Astrocyte (in vitro differentiated cells and primary cell): ENCODE measurements at places on chromosomes 5 and 9. TPM values are rescaled to one million over a fixed set of nuclear protein-coding genes. Genes with fewer than 3 reads are reported as not detected.

- no peaks in the 10 kb centered on the region for H3K27me3 ChIP-seq
- no peak overlapping the region for H3K27ac ChIP-seq
- no peak for DNase-seq
- H3K36me3 ChIP-seq, result no peaks in the 10 kb centered on the region
- H3K4me3 ChIP-seq, result no peak overlapping the region
- peaks cover 3% of the 10 kb centered on the region for H3K4me1 ChIP-seq
Observed at GRCh38 chr5:95836544-95836943, 14.0 kb upstream of the GLRX start.

GRCh38 chr5:132009706-132010405 lies 1.6 kb downstream of the ACSL6 start:
- no peaks in the 10 kb centered on the region for H3K36me3 ChIP-seq
- H3K4me1 ChIP-seq, result no peaks in the 10 kb centered on the region
- H3K27me3 ChIP-seq, result peaks cover 23% of the 10 kb centered on the region
- H3K27ac ChIP-seq, result no peak overlapping the region
- DNase-seq, result no peak

DNA sequence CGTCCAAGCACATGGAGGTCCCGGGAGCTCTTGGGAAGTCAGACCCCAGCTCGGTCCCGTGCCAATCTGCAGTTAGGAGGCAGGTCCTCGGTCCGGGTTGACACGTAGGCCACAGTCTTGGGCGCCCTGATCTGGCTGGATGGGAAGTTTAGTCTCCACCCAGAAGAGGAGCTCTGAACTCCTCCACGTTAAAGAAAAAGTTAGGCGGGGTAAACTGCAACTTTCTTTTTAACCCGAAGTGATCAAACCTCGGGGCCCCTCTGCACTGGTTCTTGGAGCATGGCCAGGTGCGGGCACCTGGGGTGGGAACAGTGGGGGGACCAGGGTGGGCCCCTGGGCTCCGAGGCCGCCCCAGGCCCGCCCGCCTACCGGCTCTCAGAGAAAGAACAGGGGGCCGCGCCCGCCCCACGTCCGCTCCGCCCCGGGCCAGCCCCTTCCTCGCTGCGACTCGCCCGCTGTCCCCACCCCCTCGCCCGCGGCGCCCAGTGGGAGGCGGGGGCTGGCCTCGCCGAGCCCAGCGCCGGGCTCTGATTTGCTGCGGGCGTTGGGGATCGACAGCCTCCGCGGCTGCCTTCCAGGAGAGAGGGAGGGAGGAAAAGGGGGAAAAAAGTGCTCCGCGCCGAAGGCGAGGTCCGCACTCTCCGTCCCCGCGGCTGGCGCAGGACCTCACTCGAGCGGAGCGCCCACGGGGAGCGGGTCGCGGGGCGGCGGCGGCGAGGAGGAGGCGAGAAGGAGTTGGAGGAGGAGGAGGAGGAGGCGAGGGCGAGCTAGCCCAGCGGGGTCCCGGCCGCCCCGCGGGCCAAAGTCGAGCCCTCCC lies at the start of gene COL5A1:
Gene COL5A1, plus strand, starts transcription at position 631 of the 817 bp plus-strand sequence. CDS start 385 bp downstream, outside the sequence.
- peak within 1 kb of the TSS; percentile 81 for H3K4me3 ChIP-seq
- DNase-seq, result peak; percentile 80
- peaks cover 4% of the 10 kb centered on the region for H3K36me3 ChIP-seq
- peaks cover 31% of the 10 kb centered on the region for H3K4me1 ChIP-seq

DNA sequence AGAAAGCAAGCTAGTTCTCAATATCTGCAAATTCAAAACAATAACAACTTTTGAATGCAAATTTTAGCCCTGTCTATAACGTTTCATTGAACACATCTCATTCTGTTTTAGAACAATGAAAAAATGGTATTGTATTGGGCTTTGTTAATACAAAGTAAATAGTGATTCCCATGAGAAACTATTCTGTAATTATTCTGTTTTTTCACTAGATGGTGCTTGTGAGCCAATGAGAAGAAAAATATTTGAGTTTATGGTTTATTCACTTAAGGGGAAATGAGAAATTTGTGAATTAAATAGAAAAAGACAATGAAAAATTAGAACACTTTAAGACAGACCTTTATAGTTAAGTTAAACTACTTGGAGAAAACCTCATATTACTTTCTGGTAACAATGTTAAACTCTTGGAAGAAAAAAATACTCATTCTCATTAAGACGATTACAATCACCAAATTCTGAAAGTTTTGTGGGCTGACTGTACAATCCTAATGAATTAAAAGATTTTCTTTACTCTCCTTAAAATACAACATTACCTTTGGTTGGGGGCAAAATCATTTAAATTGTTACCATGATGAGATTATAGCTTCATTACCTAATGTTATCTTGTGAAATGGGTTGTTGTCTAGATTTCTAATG lies 127.0 kb downstream of the NNT start:
- DNase-seq, result peak; percentile 8
- H3K36me3 ChIP-seq, result no peaks in the 10 kb centered on the region
- H3K4me3 ChIP-seq, result no peak overlapping the region
- no peak overlapping the region for H3K27ac ChIP-seq

DNA sequence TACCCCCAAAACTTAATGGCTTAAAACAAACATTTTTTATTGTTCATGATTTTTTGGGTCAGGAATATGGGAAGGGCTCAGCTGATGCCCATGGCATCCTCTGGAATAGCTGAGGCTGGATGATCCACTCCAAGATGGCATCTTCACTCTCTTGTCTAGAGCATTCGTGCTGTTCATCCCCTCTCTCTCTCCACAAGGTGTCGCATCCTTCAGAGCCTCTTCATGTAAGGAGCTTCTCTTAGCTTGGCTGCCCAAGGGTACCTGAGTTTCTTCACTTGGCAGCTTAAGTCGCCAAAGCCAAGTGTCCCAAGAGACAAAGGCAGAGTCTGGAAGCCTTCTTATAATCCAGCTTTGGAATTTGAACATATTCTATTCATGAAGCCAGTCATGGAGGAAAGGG lies 294.7 kb downstream of the CHSY3 start:
- H3K36me3 ChIP-seq, result no peaks in the 10 kb centered on the region
- DNase-seq, result peak; percentile 18
- H3K4me1 ChIP-seq, result no peaks in the 10 kb centered on the region
- H3K4me3 ChIP-seq, result no peak overlapping the region

DNA sequence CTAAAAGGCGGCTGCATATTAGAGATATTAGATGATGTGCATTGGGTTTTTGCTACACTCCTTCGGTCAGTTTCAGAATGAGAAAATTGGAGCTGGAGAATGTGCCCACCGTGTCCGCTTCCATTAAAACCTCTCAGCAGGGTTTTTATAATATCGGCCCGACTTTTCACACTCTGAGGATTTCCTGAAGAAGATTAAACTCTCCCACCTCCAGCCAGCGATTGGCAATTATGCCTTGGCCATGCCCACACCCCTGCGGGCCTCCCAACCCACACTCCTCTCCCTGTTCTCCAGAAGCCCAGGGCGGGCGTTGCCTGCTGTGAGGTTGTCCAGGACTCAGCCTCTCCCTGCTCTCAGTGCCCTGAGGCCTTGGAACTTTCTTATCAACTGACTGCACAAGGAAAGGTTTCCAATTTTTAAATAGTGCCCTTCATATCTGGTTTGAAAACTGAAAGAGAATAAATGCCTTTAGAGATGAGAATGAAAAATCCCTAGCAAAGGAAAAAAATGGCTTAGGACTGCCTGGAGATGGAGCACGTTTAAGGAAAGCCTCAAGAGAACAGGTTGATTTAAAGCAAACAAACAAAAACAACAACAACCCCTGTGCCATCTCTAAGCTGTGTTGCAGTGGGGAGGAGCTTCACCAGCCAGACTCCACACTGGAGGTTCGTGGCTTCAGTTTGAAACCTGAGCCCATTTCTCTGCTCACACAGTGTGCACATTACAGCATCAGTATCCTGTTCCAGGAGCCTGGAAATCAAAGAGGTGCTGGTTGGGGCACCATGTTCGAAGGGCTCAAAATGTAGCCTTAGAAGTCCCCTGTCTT lies 292.9 kb downstream of the NSG2 start:
- no peak overlapping the region for H3K4me3 ChIP-seq
- no peaks in the 10 kb centered on the region for H3K36me3 ChIP-seq
- no peak overlapping the region for H3K27ac ChIP-seq
- no peak for DNase-seq

DNA sequence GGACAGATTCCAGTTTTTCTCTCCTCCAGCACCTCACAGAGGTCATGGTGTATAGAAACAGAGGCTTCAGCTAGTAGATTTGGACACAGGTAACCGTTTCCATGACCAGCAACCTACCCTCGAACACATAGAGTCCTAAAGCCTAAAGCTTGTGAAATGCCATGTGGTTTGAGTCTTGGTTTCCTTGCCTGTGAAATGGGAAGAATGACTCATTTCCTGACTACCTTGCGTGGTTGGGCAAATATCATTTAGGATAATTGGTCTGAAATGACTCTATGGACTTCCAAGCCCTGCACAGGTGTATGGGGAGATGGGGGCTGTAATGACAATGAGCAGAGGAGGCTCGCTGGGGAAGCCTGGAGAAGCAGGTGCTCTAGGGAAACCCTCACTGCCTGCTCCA lies 134.6 kb downstream of the TTLL11 start:
- H3K27ac ChIP-seq, result no peak overlapping the region
- DNase-seq, result no peak
- H3K27me3 ChIP-seq, result no peaks in the 10 kb centered on the region
- peaks cover 6% of the 10 kb centered on the region for H3K4me1 ChIP-seq
- no peak overlapping the region for H3K4me3 ChIP-seq

DNA sequence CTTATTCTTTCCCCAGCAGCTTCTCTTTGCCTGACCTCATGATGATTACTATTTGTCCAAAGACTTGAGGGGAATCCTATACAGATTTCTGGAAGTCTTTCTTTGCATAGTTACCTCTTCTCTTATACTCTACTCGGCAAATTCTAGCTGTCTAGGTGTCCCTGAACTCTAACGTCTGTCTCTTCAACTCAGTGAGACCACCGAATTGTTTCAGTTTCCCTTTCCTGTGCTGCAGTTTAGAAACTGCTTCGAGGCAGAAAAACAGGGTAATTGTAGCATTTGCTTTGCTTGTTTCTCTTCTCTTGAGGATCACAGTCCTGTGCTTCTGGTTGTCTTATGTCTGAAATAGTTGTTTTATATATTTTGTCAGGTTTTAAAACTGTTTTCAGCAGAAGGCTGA lies 14.8 kb downstream of the LVRN start:
- no peaks in the 10 kb centered on the region for H3K36me3 ChIP-seq
- no peak overlapping the region for H3K27ac ChIP-seq
- DNase-seq, result no peak

- H3K36me3 ChIP-seq, result no peaks in the 10 kb centered on the region
- no peaks in the 10 kb centered on the region for H3K27me3 ChIP-seq
- no peak overlapping the region for H3K27ac ChIP-seq
- no peaks in the 10 kb centered on the region for H3K4me1 ChIP-seq
- no peak for DNase-seq
Observed at GRCh38 chr5:52466749-52467520, 320.8 kb upstream of the ITGA1 start.

GRCh38 chr5:139194486-139194885 lies 3.7 kb downstream of the SIL1 start:
- DNase-seq, result no peak
- H3K36me3 ChIP-seq, result peaks cover 3% of the 10 kb centered on the region
- H3K4me3 ChIP-seq, result no peak overlapping the region
- H3K27ac ChIP-seq, result no peak overlapping the region
- no peaks in the 10 kb centered on the region for H3K27me3 ChIP-seq

DNA sequence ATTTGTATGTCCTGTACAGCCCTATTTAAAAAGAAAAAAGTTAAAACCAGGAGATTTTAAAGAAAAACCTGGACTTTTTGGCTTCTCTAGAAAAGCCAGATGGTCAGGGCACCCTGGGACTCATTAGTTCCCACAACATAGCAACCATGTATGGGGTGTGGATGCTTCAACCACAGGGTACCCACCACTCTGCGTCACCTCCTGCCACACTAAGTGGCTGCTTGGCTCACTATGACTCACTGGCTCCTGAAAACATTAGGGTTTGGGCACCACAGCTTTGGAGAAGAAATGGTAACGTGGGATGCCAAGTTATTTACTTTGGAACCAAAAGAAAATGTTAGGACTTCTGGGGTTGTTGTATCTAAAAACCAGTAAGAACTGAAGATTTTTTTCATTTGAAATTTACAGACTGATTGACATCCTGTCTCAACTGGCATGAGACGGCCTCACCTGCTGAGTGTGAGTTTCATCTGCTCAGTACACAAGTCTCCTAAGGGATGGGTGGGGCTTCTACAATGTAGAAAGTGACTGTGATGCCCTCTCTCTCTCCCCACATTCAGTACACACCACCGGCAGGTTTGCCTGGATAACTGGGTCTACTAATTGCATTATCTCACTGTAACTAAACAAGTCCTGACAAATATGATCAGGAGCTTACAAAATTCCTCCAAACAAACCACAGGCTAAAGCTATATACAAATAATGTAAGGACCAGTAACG lies 103.9 kb downstream of the ESM1 start:
- H3K36me3 ChIP-seq, result no peaks in the 10 kb centered on the region
- no peak for DNase-seq
- H3K4me1 ChIP-seq, result no peaks in the 10 kb centered on the region
- H3K4me3 ChIP-seq, result no peak overlapping the region
- no peak overlapping the region for H3K27ac ChIP-seq

DNA sequence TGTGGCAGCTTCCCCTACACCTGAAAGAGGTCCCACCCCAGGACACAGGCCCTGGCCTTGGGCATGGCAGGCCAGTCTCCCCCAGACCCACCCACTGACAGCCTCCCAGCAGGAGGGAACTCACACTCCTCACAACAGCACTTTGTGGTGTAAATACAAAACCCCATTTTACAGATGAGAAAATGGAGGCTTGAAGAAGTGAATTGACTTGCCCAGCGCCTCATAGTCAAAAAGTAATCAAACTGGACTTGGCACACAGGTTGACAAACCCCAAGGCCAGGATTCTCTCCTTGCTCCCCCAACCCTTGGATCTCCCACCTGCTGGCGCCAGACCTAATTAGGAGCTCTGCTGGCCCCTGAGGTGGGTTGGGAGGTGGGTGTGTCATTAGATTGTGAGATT lies 29.2 kb upstream of the NEK6 start:
- no peaks in the 10 kb centered on the region for H3K4me1 ChIP-seq
- H3K4me3 ChIP-seq, result no peak overlapping the region
- no peaks in the 10 kb centered on the region for H3K27me3 ChIP-seq
- no peak overlapping the region for H3K27ac ChIP-seq
- no peaks in the 10 kb centered on the region for H3K36me3 ChIP-seq

- H3K4me1 ChIP-seq, result no peaks in the 10 kb centered on the region
- H3K27me3 ChIP-seq, result no peaks in the 10 kb centered on the region
- H3K36me3 ChIP-seq, result no peaks in the 10 kb centered on the region
- no peak overlapping the region for H3K27ac ChIP-seq
Observed at GRCh38 chr9:69004836-69005235, 9.1 kb downstream of the PRKACG start.

DNA sequence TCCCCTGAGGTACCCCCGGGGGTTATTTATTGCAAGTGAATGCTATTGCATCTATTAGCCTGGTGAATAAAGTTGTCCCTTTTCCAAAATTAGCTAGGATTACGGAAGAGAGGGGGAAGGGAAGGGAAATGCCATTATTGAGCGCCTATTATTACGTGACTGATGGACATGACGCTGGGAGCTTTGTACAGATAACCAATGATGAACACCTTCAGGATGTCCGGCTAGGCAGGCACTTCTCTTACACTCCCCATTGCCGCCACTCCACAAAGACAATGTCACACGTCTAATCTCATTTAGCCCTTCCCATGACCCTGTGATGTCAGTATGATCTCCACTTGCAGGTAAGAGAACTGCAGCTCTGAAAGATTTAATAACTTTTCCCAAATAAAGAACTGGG lies 9.4 kb downstream of the GABRP start:
- H3K27me3 ChIP-seq, result peaks cover 5% of the 10 kb centered on the region
- no peak overlapping the region for H3K27ac ChIP-seq
- no peaks in the 10 kb centered on the region for H3K36me3 ChIP-seq

The LECT2 gene
- total RNA-seq, result not detected in 2 replicates

The GDF9 gene
- total RNA-seq, result 0.34 and 0.46 TPM in 2 replicates

The KLF4 gene
- 3.2 and 4.4 TPM in 2 replicates for total RNA-seq

The HNRNPA0 gene
- 29.5 and 30.2 TPM in 2 replicates for total RNA-seq

The SLC6A3 gene
- 0.07 TPM in 2 replicates for total RNA-seq

The MAMDC2 gene
- total RNA-seq, result 135 and 211 TPM in 2 replicates
